ENCODE measurements at places on chromosomes 12 and 14.

DNA sequence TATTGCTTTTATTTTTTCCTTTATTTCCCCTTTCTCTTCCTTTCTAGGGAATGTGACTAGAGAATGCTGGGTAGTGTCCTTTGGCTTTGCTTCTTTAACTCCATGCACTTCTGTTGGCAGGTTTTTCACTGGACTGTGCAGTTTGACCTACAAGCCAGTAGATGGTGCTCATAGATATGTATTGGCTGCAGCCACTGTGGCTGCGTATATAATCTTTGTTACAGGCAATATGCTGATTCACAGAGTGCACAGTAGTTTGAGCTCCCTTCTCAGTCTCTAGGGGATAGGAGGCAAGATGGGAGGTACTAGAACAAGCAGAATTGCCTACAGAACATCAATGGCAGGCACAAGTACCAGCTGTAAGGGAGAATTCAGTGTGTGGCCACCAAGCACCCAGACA is 503.5 kb downstream of the LRFN5 start:
- no peak for DNase-seq

- no peak for DNase-seq
These were observed 60.7 kb upstream of the MAP1LC3B2 start for GRCh38 chr12:116498471-116498870.

GRCh38 chr14:22786685-22787084 is 20.2 kb downstream of the OXA1L start:
- no peak for DNase-seq

GRCh38 chr12:122884860-122885259 is 11.1 kb downstream of the VPS37B start:
- no peak for DNase-seq

DNA sequence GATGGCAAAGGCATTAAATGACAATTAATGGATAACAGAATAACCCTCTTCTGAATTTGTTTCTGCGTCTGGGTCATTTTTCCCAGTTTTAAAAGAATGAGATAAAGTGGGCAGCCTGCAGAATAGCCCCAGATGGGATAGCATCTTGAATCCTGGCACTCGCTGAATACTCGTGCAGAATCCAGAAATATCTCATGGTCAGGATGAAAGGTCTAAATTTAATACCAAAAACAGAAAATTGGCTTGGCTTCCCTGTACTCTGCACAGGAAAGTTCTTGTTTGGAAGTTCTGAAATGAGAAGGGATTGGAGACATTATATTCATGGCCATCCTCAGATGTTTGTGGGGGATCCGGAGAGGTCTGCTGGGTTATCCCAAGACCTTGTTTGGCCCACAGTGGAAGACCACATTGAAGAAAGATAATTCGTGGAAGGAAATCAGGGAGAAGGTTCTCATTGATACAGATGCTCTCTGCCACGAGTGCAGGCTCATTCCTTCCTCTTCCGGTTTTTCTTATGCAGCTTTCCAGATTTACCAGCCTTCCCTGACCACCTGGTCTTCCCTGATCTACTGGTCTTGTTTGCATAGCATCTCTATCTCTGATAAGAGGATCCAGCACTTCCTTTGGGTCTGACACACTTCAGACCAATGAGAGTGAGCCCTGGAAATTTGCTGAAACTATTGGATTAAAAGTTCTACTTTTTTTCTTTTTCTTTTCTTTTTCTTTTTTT is 6.0 kb upstream of the IFT81 start:
- DNase-seq, result no peak

DNA sequence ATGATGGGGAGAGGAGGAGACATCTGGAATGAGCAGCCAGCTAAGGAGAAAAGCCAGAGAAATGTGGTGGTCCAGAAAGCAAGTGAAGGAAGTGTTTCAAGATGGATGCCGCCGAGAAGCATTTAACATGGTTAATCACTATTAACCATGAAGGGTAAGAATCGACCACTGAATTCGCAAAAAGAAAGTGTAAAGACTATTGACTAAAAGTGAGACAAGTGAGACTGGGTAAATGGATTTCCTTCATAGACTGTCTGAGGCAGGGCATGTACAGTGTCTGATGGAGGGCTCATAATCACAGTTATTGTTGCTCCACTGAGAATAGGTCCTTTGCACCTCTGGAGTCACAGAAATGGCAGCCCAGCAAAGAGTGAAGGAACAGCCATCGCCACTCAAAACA is 25.3 kb upstream of the CLMN start:
- DNase-seq, result no peak

DNA sequence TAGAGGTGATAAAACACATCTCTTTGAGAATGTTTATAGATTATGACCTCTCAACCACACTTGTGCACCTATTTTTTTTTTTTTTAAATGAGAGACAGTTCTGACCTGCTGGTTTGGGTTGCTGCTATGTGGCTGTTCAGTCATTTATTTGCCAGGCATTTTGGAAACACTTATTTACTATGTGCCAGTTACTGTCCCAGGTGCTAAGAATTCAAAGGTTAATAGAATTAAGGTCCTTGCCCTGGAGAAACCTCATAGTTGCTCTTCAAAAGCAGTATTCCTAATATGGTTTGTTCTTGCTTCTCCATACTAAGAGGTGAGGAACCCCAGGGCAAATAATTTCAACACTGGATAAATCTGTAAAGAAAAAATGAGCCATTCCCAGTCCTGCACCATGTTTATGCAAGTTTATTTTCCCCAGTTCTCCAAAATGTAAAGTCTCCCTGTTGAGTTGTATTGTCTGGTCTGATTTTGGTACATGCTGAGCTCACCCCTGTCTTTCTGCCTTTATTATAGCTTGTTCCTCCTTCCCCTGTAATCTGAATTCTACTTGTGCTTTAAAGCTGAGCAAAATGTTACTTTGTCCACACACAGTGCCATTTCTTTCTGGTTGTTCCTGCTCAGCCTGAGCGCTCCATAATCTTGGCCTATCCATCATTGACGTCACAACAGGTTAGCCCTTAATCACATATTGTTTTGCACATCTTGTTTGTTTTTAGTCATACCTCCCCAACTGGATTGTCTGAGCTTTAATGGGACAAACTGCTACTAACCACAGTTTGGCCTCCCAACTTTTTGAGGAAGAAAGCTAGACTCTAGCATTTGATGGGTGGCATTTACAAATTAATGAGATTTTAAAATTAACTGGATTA is 56.7 kb downstream of the SRGAP1 start:
- no peak for DNase-seq

DNA sequence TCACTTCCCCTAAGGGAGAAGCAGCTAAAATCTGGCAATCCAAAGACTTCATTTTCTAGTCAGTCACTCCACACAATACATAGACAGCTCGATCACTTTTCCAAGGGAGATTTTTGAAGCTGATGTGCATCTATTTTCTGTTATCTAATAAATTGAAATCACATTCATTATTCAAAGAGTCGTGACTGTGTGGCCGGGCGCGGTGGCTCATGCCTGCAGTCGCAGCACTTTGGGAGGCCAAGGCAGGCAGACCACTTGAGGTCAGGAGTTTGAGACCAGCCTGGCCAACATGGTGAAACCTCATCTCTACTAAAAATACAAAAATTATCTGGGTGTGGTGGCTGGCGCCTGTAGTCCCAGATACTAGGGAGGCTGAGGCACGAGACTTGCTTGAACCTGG is 27.1 kb upstream of the PTGR2 start:
- no peak for DNase-seq

DNA sequence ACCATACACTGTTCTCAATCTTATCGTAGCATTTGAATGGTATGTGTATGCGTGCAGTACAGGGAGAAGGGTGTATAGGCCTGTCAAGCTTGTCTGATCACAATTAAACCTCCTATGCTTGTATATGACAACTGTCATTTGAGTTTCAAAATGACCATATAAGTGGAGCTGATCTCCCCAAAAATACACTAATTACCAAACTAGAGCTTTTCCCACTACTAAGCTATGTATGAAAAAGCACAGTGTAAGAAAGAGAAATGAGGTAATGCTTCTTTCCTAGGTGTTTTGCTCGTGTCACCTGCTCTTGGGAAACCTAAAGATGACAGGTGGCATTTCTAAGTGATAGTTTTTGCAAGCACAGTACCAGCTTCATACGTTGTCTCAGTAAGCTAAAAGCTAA is 1.1 kb upstream of the STK38L start:
- no peak for DNase-seq
